ENCODE measurements at places on chromosomes 4 and X.

GRCh38 chrX:120559804-120560203, 958 bp downstream of the CUL4B start:
- DNase-seq: no peak

- no peak for DNase-seq
Observed at GRCh38 chr4:80500613-80501012, 165.1 kb downstream of the CFAP299 start.

- no peak for DNase-seq
Observed at GRCh38 chrX:24563291-24564010, 83.7 kb downstream of the PCYT1B start.

GRCh38 chr4:17599826-17600225, 14.6 kb upstream of the MED28 start:
- no peak for DNase-seq

DNA sequence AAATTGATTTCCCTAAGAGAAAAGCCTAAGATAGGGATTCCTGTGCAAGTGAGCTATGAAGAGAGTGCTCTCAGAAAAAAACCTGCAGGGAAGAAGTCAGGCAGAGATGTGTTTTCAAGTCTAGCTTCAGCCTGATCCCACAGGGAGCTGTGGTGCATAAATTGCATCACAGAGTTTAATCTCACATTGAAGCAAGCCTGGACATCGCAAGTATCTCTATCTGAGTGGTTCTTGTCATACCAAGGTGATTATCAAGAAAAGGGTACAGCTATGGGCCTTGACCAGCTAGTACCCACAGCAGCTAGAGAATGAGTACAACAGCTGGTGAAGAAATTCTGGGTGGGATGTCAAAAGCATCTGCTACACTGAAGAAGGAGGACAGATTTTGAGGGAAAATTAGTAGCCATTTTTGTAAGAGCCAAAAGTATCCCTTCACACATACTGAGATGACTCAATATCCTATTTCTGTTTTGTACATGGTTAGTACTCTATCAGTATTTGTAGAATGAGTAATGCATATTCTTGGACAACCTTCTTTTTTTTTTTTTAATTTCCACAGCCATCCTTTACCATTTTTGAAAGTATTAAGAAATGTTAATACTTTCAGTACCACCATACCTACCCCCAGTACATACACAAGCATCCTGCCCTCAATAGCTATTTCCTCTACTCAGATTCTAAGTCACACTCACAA, 708.9 kb downstream of the IL1RAPL1 start:
- DNase-seq: no peak

DNA sequence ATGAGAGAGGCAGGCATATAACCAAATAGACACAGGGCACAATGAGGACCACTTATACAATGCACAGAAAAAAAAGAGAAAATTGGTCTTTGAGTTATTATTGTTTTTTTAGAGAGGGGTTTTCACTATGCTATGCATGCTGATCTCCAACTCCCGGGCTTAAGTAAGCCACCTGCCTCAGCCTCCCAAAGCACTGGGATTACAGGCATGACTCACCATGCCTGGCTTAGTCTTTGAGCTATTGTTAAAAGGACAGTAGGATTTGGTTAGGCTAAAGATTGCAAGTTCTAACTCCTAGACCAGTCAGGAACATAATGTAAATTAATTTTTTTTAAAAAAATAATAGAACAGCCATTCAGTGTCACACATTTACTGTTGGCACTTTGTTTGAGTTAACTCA, 340.1 kb downstream of the GPAT3 start:
- DNase-seq: no peak

- DNase-seq: no peak
Observed at GRCh38 chrX:10665681-10666080, 45.3 kb upstream of the MID1 start.

GRCh38 chr4:77263247-77263646, 106.2 kb downstream of the CCNG2 start:
- DNase-seq: no peak

GRCh38 chr4:176340871-176341685, 21.3 kb downstream of the SPCS3 start:
- no peak for DNase-seq

GRCh38 chr4:183253451-183253850, 66.6 kb downstream of the CLDN22 start:
- DNase-seq: no peak

GRCh38 chr4:137635108-137635507, 102.8 kb upstream of the PCDH18 start:
- no peak for DNase-seq

GRCh38 chrX:7771788-7772438, 71.1 kb upstream of the VCX start:
- DNase-seq: no peak

GRCh38 chr4:19562456-19562855, 689.2 kb upstream of the SLIT2 start:
- DNase-seq: no peak

DNA sequence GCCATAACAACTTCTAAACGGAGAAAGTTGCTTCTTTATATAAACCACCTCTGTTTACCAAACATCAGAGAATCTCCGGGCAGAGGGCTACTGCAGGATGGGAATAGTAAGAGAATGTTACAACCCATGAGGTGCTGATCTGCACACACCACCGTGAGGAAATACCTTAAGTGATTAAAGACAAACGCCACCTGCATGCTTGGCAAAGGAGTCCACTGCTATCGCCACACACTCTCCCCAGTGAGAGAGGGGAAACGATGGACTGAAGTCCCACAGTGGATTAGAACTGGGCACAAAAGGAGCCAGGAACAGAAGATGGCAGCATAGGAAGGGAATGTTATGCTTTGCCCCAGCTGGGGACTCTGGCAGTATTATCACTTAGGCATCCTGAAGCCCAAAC, 15.6 kb downstream of the MAML3 start:
- DNase-seq: no peak

DNA sequence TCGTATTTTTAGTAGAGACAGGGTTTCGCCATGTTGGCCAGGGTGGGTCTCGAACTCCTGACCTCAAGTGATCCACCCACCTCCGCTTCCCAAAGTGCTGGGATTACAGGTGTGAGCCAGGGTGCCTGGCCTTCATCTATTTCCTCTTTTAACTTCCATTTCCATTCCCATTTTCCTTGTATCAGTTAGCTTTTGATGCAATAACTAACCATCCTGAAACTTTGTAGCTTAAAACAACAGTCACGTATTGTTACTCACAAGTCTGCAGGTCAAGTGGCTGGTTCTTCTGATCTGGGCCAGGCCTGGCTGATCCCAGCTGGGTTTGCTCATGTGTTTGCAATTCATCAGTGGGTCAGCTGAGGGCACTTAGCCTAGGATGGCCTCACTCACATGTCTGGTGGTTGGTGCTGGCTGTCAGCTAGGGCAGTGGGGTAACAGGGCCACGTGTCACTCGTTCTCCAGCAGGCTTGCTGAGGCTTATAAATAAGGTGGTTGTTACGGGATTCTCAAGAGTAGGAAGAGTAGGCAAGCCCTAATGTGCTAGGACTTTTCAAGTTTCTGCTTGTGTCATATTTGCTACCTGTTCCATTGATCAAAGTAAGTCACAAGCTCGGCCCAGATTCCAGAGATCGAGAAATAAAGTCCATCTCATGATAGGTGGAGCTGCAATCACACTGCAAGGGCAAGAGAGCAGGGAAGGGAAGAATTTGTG, 88.2 kb downstream of the SOWAHB start:
- no peak for DNase-seq

DNA sequence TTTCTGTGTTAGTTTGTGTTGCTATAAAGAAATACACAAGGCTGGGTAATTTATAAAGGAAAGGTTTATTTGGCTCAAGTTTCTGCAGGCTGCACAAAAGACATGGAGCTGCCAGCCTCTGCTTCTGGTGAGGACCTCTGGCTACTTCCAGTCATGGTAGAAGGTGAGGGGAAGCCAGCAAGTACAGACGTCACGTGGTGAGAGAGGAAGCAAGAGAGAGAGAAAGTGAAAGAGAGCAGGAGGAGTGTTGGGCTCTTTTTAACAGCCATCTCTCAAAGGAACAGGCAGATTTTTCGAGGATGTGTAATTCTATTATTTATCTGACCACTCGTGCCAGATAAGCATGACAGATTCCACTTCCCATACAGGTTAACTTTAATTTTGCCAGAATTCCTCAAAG, 1199.1 kb downstream of the ADGRL3 start:
- no peak for DNase-seq

DNA sequence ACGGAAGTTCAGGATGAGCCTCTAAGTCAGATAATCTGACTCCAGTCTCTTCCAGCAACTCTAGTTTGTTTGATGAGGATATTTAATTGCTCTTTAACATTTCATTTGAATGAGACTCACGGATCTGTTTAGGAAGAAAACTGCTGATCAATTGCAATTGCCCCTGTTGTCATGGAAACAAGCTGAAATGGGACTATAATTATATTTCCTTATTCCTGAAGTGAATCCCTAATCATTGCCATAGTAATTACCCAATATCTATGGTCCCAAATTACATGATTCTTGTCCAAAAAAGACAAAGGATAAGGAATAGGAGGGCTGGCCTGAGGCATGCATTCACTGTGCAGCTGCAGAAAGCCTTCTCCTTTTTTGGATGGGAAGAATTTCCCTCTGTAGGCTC, 105.3 kb downstream of the AASDH start:
- DNase-seq: no peak

- no peak for DNase-seq
Observed at GRCh38 chrX:132435222-132435621, 53.6 kb downstream of the MBNL3 start.

DNA sequence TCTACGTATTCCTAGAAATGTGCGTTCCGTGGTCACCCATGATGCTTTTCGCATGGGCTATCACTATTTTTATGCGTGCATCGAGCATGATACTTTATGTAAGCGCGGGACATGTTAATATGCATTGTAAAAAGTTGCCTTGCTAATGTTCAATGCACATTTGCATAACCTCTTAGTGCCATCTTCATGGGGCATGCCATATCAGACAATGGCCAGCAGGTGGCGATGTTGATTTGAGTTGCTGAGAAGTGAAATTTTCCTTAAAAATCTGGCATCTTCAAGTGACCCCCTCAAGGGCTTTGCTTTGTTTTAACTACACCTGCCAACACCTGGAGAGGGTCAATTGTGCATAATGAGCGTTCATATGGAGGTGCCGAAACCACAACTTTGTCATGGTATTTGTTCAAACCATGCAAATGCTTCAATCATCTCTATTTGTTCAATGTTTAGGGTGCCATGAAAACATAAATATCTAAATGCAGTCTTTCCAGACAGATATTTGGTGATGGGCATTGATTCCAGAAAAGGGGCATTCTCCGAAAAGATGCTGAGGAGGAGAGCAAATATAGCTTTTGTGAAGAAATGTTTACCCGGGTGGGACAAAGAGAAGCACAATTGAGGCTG, 833.9 kb upstream of the PRKX start:
- peak; percentile 5 for DNase-seq

DNA sequence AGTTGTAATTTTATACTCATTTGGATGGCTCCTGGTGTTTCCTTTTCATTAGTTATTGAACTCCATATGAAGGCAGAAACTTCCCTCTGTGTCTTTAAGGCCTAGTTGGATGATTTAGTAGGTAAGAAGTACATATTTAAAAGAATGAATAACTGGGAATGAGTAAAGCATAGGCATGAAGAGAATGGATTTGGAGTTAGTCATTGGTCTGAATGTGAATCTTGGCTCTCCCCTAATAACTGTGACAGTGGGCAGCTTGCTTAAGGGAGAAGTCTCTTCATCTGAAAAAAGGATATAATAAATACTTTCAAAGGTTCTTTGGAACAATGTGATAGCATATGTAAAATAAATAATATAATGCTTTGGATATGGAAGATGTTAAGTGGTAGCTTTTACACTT, 13.2 kb downstream of the SNX25 start:
- no peak for DNase-seq

DNA sequence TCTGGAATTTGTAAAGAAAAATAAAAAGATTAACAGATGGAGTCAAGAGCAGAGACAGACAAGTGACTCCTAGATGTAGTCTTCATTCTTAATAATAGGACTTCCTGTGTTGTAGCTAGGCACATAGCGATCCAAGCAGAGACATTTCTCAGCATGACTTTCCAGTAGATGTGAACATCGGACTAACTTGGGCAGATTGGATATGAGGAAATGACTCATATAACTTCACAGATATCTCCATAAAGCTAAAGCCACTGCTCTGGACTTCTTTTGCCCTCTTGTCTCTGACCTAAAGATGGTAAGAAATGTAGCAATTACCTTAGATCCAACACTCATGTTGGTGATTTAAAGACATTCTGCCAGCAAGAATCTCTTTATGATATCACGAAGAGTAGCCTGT, 131.7 kb downstream of the EPHA5 start:
- DNase-seq: no peak

GRCh38 chrX:48649102-48649501, 34.5 kb upstream of the WAS start:
- DNase-seq: no peak

- DNase-seq: no peak
Observed at GRCh38 chr4:41957634-41958033, 22.4 kb downstream of the TMEM33 start.
